ENCODE measurements at places on chromosomes 3 and 15.

DNA sequence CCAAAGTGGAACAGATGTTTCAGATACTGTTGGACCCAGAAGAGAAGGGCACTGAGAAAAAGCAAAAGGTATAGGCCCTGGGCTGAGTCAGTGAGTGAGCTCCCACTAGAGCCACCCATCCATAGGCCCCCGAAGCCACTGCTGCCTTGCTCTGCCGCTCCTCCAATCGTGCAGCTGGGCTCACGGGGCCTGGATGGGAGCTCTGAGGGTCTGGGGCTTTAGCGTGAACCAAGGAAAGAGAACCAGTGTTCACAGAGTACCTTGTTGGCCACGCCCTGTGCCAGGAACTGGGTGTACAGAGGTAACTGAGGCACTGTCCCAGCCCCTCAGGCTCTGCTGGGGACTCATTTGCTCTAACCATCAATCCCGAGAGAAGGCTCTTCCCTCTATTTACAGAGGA lies 4.7 kb downstream of the UNC45A start:
- DNase-seq: no peak

GRCh38 chr15:99718421-99718820 lies 14.8 kb downstream of the LYSMD4 start:
- DNase-seq: no peak

DNA sequence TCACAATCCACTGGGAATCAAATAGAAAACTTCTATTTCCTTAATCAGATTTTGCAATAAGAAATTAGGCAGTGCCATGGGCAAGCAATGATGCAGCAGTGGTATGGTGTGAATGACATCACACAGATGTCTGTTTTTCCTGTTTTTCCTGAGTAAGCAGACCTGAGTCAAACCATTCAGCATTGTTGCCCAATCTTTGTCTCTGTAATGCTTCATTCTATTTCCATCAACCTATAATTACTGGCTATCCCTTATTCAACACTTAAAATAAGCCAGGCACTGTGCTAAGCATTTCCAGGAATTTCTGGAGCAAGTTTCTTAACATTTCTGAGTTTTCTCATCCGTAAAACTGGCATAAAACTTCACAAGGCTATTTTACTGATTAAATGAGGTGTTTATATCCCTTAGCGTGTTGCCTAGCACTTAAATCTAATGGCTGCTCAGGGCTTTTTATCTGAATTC lies 11.3 kb upstream of the OXSR1 start:
- DNase-seq: peak; percentile 29

GRCh38 chr3:36937492-36937891 lies 7.4 kb downstream of the TRANK1 start:
- no peak for DNase-seq

GRCh38 chr15:81480645-81481053 lies 106.6 kb upstream of the TMC3 start:
- DNase-seq: peak; percentile 29

GRCh38 chr15:72365844-72366243 lies 10.0 kb downstream of the HEXA start:
- no peak for DNase-seq

DNA sequence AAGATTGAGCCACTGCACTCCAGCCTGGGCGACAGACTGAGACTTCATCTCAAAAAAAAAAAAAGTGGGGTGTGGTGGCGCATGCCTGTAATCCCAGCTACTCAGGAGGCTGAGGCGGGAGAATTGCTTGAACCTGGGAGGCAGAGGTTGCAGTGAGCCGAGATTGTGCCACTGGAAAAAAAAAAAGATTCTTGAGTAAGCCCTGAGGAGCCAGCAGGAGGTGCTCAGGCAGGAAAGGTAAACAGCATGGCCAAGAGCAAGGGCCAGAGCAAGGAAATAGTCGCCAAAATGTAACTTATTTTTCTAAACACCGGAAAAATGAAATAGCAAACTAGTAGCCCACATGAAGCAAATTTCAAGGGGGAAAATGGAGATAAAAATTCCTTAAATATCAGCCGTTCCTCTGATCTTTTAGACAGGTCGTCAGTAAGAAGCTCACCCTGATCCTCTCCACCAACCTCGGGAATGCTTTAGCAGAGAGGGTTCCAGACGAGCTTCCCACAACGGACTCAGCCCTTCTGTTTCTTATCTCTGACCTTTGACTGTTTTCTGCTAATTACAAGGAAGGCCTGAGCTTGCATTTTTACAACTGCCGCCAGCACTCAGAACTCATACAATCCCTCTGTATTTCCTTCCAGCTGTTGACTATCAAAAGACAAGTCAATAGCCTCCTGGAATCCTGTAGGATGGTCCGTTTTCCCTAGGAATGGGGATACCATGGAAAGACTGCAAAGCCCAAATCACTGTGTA lies 45.0 kb upstream of the AKAP13 start:
- DNase-seq: no peak

DNA sequence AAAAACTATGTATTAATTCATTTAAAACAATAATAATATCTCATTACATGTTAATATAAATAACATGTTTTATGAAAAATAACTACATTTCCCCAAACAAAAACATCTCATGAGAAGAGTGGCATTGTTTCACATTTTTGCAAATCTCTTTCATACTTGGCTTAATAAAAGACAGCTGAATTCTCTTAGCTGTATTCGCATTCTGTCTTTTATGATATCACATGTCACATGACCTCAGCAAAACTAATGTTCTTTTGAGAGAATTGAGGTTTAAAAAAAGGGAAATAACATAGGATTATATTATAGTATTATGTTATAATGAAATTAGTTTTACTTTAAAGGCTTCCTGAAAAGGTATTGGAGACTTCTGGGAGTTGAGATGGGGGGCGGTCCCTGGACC lies 48.4 kb upstream of the SPPL2A start:
- no peak for DNase-seq

GRCh38 chr3:150451329-150452048 lies 43.4 kb downstream of the TSC22D2 start:
- no peak for DNase-seq

- peak; percentile 46 for DNase-seq
Observed at GRCh38 chr15:52559575-52559974, 9.3 kb downstream of the ARPP19 start.
